ENCODE measurements at places on chromosomes 2 and 18.

DNA sequence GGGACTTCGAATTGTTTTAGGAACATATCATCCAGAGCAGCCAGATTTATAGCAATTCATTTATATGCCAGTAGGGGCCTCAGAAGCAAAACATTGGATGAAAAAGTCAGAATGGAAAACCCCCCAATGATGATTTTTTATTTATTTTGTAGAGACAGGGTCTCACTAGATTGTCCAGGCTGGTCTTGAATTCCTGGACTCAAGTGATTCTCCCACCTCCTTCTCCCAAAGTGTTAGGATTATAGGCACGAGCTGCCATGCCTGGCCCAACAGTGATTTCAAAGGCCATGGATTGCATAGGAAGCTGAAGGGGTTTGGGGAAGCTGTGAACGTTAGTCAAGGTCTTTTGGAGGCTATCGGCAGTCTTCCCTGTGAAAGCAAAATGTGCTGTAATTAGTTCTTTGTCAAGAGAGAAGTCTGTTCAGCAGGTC, 21.9 kb upstream of the MCFD2 start:
- DNase-seq, result no peak

- DNase-seq, result peak; percentile 55
Measured at GRCh38 chr18:25164848-25165811, 186.8 kb downstream of the ZNF521 start.

DNA sequence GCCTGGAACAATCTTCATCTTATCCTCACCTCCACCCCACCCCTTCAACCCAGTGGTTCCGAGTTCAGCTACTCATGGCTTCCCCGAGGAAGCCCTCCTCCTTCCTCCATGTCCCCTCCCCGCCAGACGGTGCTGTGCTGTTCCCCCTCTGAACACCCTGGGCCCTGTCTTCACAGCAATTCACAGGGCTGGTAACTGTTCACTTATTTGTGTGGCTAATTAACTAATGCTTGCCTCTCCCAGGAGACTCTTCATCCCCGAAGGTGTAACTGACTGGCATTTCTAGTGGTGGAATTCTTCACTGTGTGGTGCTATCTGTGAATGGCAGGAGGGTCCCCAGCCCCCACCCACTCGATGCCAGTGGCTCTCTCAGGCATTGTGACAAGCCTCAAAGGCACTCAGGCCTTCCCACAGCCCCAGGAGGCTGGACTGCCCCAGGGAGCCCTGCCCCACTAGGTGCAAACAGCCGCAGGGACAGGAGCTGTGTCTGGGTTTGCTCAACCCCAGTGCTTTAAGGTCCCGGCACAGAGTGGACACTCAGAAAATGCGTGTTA, 133.7 kb upstream of the ID2 start:
- no peak for DNase-seq

GRCh38 chr2:40096360-40096759, 317.3 kb upstream of the THUMPD2 start:
- DNase-seq, result no peak

GRCh38 chr18:28584731-28585130, 407.8 kb upstream of the CDH2 start:
- DNase-seq, result peak; percentile 26

GRCh38 chr2:85393836-85394235, 16.3 kb downstream of the CAPG start:
- DNase-seq, result no peak

DNA sequence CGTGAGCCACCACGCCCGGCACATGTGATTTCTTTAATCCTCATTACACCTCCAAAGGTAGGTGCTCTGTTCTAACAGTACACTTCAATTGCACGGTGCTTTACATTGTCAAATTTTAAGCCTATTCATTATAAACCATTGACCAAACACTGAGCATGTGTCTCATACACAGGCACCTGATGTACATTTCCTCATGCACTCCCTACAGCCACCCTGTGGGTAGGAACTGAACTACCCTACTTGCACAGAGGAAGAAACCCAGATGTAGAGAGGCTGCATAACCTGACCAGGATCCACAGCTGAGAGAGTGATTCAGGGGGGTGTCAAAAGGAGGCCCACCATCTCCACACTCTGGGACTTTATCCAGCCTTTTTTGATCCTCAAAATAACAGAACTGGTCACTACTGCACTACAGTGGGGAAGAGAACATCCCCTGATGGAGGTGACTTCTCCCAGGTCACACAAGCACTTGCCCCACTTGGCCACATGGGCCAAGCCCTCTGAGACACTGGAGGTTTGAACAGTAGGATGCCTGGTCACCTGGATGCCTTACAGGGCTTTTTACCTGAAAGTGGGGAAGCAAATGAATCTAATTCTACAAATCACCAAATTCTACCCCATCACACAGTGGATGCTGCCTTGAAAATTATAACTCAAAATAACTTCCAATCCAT, 6.9 kb upstream of the DPYSL5 start:
- no peak for DNase-seq

All from smooth muscle cell of the brain vasculature (primary cell).